Activated CD8-positive, alpha-beta memory T cell treated with anti-CD3 and anti-CD28 coated beads for 1 hour (primary cell): ENCODE measurements at places on chromosomes 12 and 14.

DNA sequence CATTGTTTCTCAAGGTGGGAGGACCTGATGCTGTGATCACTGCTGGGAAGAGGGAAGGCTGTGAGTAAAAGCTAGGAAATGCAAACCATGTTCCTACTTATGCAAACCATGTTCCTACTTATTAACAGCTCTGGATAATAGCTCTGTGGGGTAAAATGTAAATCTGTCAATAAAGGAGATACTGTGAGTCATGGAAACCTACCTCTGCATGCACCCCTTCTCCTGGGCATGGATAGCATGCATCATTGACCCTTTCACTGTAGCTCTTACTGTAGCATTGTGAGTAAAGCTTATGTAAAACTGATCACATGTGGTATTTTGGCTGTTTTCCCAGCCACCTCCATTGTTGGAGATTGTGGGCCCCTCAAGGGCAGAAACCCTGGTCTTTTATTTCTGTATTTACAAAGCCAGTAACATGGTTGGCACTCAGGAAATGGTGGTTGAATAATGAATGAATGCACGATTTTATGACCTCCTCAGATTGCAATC is 253.7 kb downstream of the GRIN2B start:
- DNase-seq: no peak

GRCh38 chr14:55146425-55146824 is 17.4 kb downstream of the LGALS3 start:
- DNase-seq: no peak

DNA sequence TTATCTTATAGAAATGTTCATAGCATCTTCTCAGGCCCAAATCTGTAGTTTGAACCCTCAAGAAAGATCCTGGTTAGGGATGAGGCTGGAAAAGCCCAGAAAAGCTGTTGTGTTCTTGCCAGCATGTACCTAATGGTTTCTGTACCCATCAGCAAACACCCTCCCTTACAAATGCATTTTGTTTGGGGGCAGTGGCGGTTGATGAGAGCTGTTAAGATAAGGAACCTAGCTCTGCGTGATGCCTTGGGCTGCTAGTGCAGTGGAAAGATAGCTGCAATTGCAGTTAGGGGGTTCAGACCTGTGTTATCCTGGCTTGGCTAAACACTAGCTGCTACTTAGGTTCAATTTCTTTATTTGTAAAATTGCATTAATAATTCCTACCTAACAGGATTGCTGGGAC is 3.6 kb downstream of the TPH2 start:
- DNase-seq: no peak

DNA sequence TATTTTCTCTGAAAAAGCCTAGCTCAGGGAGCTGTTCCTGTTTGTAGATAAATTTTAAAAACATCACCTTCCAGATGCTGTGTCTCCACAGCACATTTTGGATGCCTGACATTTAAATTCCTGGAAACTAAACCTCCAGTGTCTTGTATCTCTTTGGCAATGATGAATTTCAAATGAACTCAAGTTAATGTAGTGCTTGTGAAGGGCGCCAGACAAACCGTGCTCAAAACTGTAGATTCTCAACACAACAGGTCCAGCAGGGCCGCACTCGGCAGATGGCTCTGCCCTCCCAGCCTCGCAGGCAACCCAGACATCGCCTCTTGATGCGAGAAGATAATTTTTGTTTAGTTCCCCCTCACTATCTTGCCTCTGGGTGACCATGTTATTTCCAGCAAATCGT is 432.9 kb downstream of the VRK1 start:
- no peak for DNase-seq

- DNase-seq: no peak
These were observed 7.8 kb upstream of the NOVA1 start for GRCh38 chr14:26605602-26606001.

GRCh38 chr14:28321475-28322244 is 444.9 kb upstream of the FOXG1 start:
- no peak for DNase-seq

DNA sequence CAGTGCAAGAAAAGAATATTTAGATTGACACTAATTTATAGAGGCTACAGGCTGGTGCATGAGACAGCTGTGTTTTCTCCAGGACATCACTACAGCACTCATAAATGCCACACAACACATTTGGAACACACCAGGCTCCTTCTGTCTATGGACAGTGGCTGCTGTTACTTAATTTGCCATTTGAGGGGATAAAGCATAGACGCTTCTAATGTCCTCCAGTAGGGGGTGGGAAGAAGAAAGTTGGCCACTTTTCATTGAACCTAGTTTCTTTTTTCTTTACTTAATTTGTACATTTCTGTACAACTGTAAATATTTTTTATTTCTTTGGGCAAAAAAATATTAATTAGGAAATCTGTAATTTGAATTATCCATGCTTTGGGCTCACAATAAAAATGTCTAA is 12.4 kb upstream of the RTN1 start:
- no peak for DNase-seq

GRCh38 chr14:99704037-99704436 is 19.9 kb downstream of the CYP46A1 start:
- no peak for DNase-seq

- no peak for DNase-seq
These were observed 11.2 kb downstream of the RHOF start for GRCh38 chr12:121781998-121782979.
